ENCODE measurements at places on chromosomes 5 and 9. TPM values are rescaled to one million over a fixed set of nuclear protein-coding genes. Genes with fewer than 3 reads are reported as not detected.

DNA sequence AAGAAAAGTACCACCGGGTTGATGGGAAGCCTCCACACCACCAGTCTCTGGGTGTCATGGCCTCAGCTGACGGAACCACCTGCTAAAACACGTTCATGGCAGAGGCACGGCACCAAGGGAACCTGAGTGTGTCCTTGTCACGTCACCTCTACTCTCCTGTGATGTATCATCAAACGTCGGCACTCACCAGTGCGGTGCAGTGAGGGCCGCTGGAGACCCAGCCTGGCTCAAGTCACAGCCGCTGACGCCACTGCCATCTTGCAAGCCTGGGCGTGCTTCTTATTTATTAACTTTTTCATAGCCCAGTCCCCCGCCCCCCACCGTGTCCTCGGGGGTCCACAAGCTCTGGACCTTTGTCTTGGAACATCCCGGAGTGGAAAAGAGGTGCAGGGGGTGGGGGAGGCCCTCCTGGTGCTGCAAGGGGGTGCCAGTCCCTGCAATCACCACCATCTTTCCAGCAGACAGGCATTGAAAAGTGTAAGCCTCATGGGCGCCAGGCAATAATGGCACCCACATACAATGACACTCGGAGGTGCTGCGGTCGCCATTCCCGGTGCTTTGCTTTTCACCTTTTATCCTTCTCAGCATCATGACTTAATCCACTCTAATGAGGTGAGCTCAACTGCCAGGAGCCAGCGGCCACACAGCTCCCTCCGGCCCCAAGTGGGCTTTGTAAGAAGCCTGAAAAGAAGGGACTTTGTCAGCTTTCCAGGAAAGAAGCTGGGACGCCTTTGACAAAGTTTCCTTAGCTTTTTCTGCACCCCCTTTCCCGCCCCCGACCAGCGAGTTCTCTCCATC lies 202.3 kb upstream of the IRX1 start:
- peaks cover 14% of the 10 kb centered on the region for H3K4me1 ChIP-seq
- no peaks in the 10 kb centered on the region for H3K36me3 ChIP-seq
- H3K27me3 ChIP-seq: no peaks in the 10 kb centered on the region
- no peak overlapping the region for H3K4me3 ChIP-seq

DNA sequence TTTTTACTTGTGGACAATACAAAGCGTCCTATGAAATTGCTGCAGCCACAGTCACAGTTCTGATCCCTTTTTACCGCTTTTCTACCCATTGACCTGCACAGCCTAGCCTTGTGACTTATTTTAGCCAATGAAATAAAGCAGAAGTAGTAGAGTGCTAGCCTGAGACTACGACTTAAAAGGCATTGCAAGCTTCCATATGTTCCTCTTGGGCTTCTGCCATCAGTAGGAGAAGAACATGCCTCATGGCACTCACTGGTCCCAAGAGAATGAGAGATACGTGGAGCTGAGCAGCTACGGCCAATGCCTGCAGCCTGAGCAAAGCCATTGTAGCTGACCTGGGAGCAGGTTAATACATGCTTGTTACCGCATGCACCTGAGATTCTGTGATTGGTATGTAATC lies 416.6 kb upstream of the CLINT1 start:
- no peaks in the 10 kb centered on the region for H3K4me1 ChIP-seq
- H3K27me3 ChIP-seq: no peaks in the 10 kb centered on the region
- no peaks in the 10 kb centered on the region for H3K36me3 ChIP-seq
- H3K4me3 ChIP-seq: no peak overlapping the region

DNA sequence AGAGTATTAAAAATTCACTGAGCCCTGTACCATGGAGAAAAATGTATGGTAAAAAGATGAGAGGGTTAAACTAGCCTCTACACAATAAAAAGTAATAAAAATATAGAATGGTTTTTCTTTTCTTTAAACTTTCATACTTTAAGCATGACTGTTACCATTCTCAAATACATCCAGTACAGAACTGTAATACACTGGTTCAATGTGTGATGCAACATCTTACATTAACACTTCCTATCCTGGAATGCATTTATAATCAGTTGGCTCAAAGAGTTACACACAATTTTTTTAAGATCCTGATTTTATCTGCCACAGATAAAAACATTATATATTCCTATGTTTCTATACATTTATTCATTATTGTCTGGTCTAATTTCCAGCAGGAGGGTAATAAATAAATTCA lies 4.7 kb downstream of the GNAQ start:
- no peaks in the 10 kb centered on the region for H3K27me3 ChIP-seq
- H3K4me3 ChIP-seq: no peak overlapping the region
- no peak overlapping the region for H3K27ac ChIP-seq
- H3K4me1 ChIP-seq: peaks cover 43% of the 10 kb centered on the region

DNA sequence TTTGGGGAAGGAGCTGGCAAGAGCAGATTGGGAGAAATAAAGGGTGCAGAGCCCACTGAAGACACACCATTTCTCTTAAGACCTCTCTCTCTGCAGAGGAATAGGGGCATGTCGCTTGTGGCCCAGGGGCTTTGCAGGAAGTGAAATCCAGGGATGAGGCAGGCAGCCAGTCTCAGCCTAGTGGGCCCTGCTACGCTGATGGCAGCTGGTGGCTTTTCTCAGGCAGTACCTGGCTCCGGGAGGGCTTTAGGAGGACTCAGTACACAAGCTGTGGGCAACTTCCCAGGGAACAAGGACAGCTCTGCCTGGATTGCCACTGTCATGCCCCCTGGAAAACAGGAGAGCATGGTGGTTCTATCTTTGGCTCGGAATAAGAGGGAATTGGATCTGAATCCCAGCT lies 76.2 kb upstream of the NEURL1B start:
- H3K36me3 ChIP-seq: no peaks in the 10 kb centered on the region
- H3K27ac ChIP-seq: no peak overlapping the region
- H3K27me3 ChIP-seq: no peaks in the 10 kb centered on the region
- no peak overlapping the region for H3K4me3 ChIP-seq

- H3K4me1 ChIP-seq: no peaks in the 10 kb centered on the region
- DNase-seq: no peak
- no peak overlapping the region for H3K4me3 ChIP-seq
- H3K27me3 ChIP-seq: no peaks in the 10 kb centered on the region
These were observed 161.7 kb downstream of the OXCT1 start for GRCh38 chr5:41708604-41708940.

RPP25L gene
- 123 TPM for total RNA-seq

SLC25A2 gene
- not detected for total RNA-seq

DNA sequence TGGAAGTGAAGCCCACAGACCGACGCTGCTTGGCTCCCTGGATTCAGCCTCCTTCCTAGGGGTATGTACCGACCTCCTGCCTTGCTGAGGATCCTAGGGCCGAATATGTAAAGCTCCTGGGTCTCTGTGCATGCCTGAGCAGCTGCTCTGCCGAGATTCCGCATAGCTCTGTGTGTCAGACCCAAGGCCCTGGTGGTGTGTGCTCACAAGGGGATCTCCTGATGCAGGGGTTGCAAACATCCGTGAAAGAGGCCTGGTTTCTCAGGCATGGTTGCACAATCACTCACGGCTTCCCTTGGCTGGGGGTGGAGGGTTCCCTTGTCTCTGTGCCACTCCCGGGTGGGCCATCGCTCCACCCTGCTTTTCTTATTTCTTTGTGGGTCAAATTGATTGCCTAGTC lies 19.9 kb upstream of the SVEP1 start:
- H3K27ac ChIP-seq: no peak overlapping the region
- no peaks in the 10 kb centered on the region for H3K27me3 ChIP-seq
- DNase-seq: no peak
- no peak overlapping the region for H3K4me3 ChIP-seq
- H3K4me1 ChIP-seq: no peaks in the 10 kb centered on the region

- H3K27me3 ChIP-seq: no peaks in the 10 kb centered on the region
- H3K4me1 ChIP-seq: no peaks in the 10 kb centered on the region
- H3K27ac ChIP-seq: no peak overlapping the region
- no peak overlapping the region for H3K4me3 ChIP-seq
- H3K36me3 ChIP-seq: no peaks in the 10 kb centered on the region
These were observed 77.0 kb upstream of the TMC1 start for GRCh38 chr9:72444435-72444834.

- H3K4me1 ChIP-seq: no peaks in the 10 kb centered on the region
- H3K27ac ChIP-seq: no peak overlapping the region
- no peak for DNase-seq
- H3K27me3 ChIP-seq: no peaks in the 10 kb centered on the region
- H3K36me3 ChIP-seq: no peaks in the 10 kb centered on the region
These were observed 8.7 kb upstream of the CORO2A start for GRCh38 chr9:98201102-98201501.

- no peak overlapping the region for H3K4me3 ChIP-seq
- H3K36me3 ChIP-seq: no peaks in the 10 kb centered on the region
- H3K27me3 ChIP-seq: no peaks in the 10 kb centered on the region
- DNase-seq: no peak
- no peak overlapping the region for H3K27ac ChIP-seq
These were observed 234.1 kb downstream of the LRRC70 start for GRCh38 chr5:62812621-62813255.

NPR3 gene
- 1.1 TPM for total RNA-seq

DNA sequence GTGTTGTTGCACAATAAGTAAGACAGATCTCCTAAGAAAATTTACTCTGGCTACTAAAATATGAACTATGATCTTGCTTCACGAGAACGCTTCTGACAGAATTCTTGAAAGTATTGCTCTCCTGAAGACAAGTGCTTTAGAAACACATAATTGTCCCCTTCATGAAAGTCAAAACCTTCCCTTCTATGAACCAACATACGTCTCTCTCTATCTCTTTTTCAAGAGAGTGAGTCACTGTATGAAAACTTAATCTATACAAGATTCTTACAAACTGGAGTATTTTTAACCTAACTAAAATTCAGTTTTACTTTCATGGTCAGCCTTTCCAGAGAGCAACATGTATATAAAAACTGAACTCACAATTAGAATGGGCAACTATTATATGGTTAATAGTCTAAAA lies 688.0 kb upstream of the CTNND2 start:
- no peaks in the 10 kb centered on the region for H3K4me1 ChIP-seq
- H3K36me3 ChIP-seq: no peaks in the 10 kb centered on the region
- no peak overlapping the region for H3K27ac ChIP-seq
- no peak overlapping the region for H3K4me3 ChIP-seq

GRCh38 chr5:138843316-138844124 lies 31.6 kb downstream of the LRRTM2 start:
- no peaks in the 10 kb centered on the region for H3K36me3 ChIP-seq
- H3K4me1 ChIP-seq: peaks cover 63% of the 10 kb centered on the region
- no peak for DNase-seq

GRCh38 chr5:109482748-109483147 lies 73.0 kb upstream of the PJA2 start:
- no peak overlapping the region for H3K27ac ChIP-seq
- no peaks in the 10 kb centered on the region for H3K27me3 ChIP-seq
- no peaks in the 10 kb centered on the region for H3K36me3 ChIP-seq
- H3K4me3 ChIP-seq: no peak overlapping the region
- peaks cover 11% of the 10 kb centered on the region for H3K4me1 ChIP-seq

- H3K36me3 ChIP-seq: no peaks in the 10 kb centered on the region
- no peak overlapping the region for H3K27ac ChIP-seq
- no peaks in the 10 kb centered on the region for H3K4me1 ChIP-seq
- DNase-seq: no peak
These were observed 488.5 kb downstream of the NR2F1-AS1 start for GRCh38 chr5:93092349-93093105.

DNA sequence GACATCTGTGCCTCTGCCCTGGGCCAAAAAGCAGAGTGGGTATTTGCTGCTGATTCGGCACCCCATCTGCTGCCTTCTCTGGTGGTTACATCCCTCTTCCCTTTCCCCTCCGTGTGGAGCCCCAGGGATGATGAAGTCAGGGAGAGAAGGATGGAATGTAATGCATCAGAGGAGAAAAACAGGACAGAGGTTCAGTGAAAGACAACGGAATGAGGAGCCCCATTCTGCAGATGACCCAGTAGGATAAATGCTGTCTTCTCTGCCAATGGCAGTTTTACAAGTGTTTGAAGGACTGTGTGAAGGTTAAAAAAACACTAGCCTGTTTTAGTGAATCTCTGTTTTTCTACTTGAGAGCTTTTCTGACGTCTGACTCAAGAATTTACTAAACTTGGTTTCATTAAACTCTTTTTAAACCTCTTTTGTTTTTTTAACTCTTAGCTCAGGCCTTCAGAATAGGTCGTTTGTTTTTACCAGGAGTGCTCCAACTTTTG lies 86.3 kb downstream of the NLN start:
- no peak for DNase-seq
- no peaks in the 10 kb centered on the region for H3K27me3 ChIP-seq
- no peaks in the 10 kb centered on the region for H3K36me3 ChIP-seq
- no peak overlapping the region for H3K27ac ChIP-seq

PCDHA10 gene
- total RNA-seq: not detected

DNA sequence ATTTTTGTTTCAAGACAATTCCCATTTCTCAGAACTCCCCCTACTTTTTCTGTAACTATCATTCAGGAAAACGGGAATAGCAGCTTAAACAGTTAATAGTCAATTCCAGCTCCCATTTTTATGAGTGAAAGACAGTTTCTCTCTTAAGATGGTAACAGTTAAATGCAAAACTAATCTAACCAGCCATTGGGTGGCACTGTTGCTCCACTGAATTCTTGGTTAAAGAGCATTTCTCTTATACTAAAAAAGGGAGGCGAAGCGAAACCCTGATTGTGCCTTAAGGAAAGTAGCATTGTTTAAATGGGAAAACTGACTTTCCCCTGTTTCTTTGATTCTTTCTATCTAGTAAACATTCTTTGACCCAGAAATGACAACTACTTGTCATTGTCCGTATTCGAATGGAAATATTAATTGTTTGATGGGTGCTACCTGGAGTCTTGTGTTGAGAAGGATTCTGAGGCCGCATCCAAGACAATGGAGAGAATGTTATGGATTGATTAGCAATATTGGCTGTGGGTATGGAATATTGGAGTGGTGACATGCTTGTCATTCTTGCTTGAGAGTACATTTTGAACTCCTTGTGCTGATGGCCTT lies 507.8 kb downstream of the MAT2B start:
- H3K4me3 ChIP-seq: no peak overlapping the region
- DNase-seq: no peak
- H3K4me1 ChIP-seq: no peaks in the 10 kb centered on the region

DNA sequence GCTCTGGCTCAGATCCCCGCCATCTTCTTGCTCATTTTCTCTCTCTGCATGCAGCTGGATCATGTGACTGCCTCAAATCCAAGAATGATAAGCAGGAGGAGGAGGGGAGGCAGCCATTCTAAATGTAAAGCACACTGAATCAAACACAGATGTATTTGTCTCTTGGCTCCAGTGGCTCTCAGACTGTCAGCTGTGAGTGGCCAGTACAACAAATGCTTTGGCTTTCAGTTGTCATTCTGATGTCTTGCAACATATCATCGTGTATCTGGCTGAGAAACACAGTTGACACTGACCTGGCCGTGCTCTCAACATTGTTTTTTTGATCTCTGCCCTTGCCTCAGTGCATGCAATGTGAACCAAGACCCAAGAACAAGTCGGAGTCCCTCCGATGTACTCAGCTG lies 233.1 kb downstream of the ADAMTSL1 start:
- H3K4me3 ChIP-seq: no peak overlapping the region
- peaks cover 21% of the 10 kb centered on the region for H3K4me1 ChIP-seq
- no peaks in the 10 kb centered on the region for H3K27me3 ChIP-seq
- peak overlapping the region; percentile 43 for H3K27ac ChIP-seq
- peak; percentile 24 for DNase-seq

All from gastrocnemius medialis (tissue), 4 donors.